ENCODE measurements at places on chromosomes 16 and 17. TPM values are rescaled to one million over a fixed set of nuclear protein-coding genes. Genes with fewer than 3 reads are reported as not detected.

The NPW gene
- not detected for total RNA-seq

DNA sequence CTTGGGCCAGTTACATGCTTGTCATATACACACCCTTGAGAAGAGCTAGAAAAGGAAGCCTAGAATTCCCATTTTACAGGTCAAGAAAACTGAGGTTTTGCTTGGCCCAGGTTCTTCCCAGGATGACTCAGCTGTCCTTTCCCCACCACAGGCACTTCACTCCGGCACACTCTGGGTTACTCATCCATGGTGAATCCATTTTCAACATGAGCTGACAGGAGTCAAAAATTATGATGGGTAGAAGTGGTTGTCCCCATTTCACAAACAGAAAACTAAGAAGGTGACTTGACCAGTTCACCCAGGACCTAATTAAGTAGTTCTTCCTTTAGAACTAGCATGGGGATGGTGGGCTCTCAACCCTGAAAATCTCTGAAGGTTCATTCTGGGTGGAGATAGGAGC, 67.2 kb downstream of the USP22 start:
- no peaks in the 10 kb centered on the region for H3K36me3 ChIP-seq
- no peak overlapping the region for H3K27ac ChIP-seq
- no peaks in the 10 kb centered on the region for H3K4me1 ChIP-seq
- DNase-seq, result no peak

The KRT24 gene
- total RNA-seq, result not detected

- peaks cover 53% of the 10 kb centered on the region for H3K4me1 ChIP-seq
- H3K36me3 ChIP-seq, result no peaks in the 10 kb centered on the region
- no peaks in the 10 kb centered on the region for H3K27me3 ChIP-seq
- no peak for DNase-seq
- H3K4me3 ChIP-seq, result no peak overlapping the region
- H3K27ac ChIP-seq, result no peak overlapping the region
Observed at GRCh38 chr16:85349365-85350145, 237.3 kb upstream of the CIBAR2 start.

DNA sequence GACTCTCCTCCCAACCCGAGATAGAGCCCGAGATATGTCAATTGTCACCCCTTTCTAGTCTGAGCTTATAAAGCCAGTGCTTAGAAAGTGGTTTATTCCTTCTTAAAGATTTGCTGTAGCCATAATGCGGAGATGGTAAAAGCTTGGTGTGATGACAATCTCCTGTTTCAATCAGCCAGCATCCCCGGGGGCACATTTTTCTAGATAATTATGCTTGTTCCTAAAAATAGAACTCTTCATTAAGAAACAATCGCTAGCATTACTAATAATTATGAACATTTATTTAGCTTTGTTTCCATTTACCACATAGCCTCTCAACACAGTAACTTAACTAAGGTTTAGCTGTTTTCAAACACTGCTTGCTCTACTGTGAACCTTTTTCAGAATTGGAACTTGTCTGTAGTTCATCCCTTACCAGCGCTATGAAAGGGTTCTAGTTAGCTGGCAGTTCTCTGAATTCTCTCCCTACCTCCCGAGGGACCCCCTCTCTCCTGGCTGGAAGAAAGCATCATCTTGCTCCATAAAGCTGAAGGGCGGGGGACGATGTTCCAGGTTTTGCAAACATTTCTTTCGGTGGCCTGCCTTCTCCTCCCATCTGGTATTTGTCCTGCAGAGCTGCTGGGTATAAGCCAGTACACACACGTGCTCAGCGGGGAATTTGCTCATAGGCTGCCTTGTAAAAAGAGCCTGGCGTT, 922 bp upstream of the MRPL58 start:
- H3K4me3 ChIP-seq, result peak overlapping the region; percentile 77
- peaks cover 3% of the 10 kb centered on the region for H3K36me3 ChIP-seq
- peak; percentile 89 for DNase-seq
- peak overlapping the region; percentile 94 for H3K27ac ChIP-seq
